ENCODE measurements at places on chromosomes 4 and X. TPM values are rescaled to one million over a fixed set of nuclear protein-coding genes. Genes with fewer than 3 reads are reported as not detected.

GRCh38 chr4:25330335-25330734 lies 17.8 kb downstream of the ZCCHC4 start:
- no peak for DNase-seq

DNA sequence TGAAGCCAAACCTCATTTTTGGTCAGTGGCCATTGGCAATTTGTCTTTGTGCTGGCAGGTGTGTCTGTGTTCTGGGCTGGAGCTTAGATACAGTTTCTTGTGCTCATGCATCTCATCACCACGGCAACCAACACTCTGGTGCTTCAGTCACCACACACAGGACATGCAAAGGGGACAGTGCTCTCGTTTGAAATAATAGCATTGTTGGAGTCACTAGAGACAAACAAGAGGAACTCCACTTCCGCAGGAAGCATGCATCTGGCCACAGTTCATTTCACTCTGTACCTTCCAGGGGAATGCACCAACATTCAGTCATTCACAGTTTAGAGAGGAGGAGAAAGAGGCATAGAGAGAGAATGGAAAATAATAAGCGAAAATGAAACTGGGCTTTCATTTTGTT lies 267.4 kb downstream of the ANK2 start:
- no peak for DNase-seq

CXCL8 gene
- not detected for total RNA-seq

PARM1 gene
- total RNA-seq = 6.3 TPM

GRCh38 chr4:46146993-46147392 lies 23.1 kb upstream of the GABRG1 start:
- no peak for DNase-seq

FATE1 gene
- not detected for total RNA-seq

ARX gene
- total RNA-seq = not detected

DNA sequence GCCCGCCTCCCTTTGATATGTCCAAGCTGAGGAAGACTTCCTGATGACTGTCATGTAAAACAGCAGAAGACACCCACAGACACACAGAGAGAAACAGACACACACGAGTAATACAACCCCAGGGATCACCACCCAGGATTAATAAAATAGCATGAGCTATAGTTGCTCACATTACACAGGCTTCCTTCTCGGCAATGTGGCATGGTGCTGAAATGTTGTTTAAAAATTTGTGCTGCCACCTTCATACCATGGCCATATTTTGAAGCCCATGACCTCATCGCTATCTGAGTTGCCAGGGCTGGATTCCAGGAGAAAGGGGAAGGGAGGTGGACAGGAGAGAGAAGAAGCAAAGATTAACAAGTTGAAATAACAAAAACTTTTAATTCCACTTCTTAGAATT lies 111.7 kb downstream of the SYNPO2 start:
- no peak for DNase-seq

DNA sequence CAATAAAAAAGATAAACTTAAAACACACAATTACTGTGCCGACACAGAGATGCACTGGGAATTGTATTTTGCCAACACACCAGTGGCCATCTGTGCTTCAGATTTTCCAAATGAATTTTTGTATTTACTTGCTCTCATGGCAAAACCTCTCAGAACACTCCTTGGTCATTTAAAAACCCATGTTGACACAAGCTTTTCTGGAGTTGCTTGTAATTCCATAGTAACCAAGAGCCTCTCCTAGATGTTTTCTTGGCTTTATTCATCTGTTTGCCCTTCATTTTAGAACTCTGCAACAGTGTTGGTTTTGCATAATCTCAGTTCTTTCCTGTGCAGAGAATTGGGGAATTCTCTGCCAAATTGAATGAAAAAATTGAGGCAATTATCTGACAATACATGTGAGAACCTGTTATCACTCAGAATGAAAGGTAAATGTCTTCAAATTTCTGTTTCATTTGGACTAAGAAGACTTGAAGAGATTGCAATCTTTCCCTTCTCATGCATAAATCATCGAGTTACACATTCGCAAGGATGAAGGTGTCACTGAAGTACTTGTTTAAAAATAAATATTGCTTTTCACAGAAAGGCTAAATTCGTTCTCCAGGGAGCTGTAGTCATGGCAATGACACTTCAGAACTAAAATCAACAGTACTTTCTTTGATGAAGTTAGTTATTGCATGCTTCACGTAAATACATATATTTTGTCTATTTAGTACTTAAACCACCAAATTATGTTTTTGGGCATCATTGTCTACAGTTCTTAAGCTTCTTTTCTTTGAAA lies 301.8 kb upstream of the CTSO start:
- DNase-seq = no peak

PPAT gene
- 89.0 TPM for total RNA-seq

IRAK1 gene
- 32.1 TPM for total RNA-seq

DNA sequence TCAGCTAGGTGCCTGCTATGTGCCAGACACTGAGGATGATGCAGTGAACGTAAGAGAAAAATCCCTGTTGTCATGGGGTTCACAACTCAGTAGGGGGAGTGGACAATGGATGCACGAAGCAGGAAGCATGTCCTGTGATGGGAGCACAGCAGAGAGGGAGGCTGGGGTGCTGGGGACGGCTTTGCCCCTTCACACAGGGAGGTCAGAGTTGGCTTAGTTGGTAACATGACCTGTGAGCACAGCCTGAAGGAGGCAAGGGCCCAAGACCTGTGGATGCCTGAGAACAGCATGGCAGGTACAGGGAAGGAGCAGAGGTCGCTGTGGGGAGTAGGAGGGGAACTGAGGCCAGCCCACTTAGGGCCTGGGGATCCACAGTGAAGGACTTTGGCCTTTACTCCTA lies 109.4 kb downstream of the STK32B start:
- no peak for DNase-seq

DMRTC1 gene
- total RNA-seq = 0.14 TPM
